ENCODE measurements at places on chromosomes 4 and X.

GRCh38 chr4:89482251-89482650 is 174.7 kb upstream of the GPRIN3 start:
- DNase-seq: no peak

- DNase-seq: no peak
Observed at GRCh38 chr4:113385281-113385899, 335.9 kb downstream of the ANK2 start.

DNA sequence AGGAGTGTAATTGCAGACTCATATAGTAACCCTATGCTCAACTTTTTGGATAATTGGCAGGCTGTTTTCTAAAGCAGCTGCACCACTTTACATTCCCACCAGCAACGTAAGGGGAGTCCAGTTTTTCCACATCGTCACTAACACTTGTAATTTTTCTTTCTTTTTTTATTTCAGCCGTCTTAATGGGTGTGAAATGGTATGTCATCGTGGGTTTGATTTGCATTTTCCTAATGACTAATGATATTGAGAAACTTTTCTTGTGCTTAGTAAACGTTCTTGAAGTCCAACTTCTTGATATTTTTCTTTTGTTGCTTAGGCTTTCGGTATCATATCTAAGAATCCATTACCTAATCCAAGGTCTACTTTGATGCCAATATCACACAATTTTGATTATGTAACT is 95.3 kb upstream of the IL1RAPL1 start:
- DNase-seq: no peak

- DNase-seq: no peak
Observed at GRCh38 chr4:159012381-159012780, 90.5 kb upstream of the RAPGEF2 start.

- no peak for DNase-seq
Observed at GRCh38 chr4:141789716-141790115, 153.3 kb downstream of the IL15 start.

GRCh38 chr4:148443512-148444295 is 1.5 kb upstream of the NR3C2 start:
- DNase-seq: no peak

DNA sequence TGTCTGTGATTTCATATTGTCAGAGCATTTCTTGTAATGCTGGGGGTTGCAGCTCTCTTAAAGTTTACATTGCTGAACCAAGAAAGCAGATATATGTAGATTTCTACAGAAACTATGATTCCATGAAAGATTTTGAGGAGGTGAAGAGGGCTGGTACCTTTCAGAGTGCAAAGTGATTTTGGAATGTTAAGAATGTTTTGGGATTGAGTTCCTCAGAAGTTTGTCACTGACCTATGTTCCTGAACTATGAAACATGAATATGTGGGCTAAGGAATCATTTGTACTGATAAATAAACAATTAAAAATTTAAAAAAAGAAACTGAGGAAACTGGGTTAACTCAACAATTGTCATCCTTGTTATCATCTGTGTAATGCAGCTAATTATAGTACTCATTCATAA is 12.3 kb upstream of the CHIC2 start:
- DNase-seq: no peak

- no peak for DNase-seq
Observed at GRCh38 chrX:131322651-131323050, 33.5 kb upstream of the IGSF1 start.

DNA sequence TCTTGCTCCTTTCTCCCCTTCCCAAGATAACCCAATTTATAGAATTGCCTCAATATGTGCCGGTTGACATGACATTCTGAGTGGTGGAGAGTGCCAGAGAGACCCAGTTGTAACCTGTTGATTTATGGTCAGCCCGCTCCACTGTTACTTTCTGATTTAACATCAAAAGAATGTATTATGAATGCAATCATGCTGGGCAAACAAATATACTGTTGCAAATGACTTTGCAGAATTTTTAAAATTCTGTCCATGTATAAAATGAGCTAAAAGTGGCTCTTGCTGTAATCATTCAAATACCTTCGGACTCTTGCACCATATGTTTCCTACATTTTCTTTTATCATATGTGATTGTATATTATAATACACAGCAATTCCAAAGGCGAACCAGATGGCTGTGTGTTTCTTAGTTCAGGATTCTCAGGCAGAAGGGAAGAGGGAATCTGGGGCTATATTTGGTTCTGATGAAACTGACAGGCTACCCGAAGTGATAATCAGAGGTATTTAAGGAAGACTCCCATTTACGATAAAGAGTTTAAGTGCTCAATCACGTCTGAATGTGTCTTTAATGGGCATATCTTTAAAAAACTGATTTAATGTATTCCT is 131.7 kb downstream of the CLCN4 start:
- DNase-seq: no peak

- DNase-seq: no peak
Observed at GRCh38 chr4:57971261-57971660, 861.1 kb upstream of the IGFBP7 start.

DNA sequence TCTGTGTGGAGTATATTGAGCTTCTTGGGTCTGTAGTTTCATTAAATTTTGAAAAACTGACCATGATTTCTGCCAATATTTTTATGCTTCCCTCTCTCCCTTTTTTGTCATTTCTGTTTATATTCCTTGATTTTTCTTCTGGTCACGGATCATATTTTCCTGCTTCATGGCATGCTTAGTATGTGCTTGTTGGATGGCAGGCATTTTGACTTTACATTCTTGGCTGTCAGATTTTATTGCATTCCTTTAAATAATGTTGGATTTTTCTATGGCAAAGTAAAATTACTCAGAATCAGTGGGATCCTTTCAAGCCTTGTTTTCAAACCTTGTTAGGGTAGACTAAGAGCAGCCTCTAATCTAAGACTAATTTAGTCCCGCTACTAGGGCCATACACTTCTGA is 531.8 kb downstream of the IL15 start:
- DNase-seq: no peak

DNA sequence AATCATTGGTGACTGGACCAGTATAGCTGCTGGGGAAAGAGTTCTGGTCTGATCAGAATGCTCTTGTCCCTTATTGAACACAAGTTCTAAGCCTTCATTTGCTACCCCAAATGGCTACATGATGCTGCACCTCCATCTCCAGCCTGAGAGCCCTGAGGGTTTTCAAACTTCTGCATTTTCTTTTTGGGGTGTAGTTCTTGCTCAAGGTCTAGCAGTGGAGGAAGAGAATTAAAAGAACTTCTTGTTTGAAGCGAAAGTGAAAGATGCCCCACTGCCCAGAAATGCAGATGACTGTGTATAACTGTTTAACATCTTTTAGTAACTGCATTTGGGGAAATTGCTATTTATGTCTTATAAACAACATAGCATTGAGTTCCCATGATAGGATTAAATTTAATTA is 38.5 kb downstream of the LAMTOR3 start:
- no peak for DNase-seq

- no peak for DNase-seq
Observed at GRCh38 chrX:153622661-153623309, 23.8 kb upstream of the CCNQ start.

- no peak for DNase-seq
Observed at GRCh38 chr4:133145758-133146573, 3.1 kb upstream of the PCDH10 start.

DNA sequence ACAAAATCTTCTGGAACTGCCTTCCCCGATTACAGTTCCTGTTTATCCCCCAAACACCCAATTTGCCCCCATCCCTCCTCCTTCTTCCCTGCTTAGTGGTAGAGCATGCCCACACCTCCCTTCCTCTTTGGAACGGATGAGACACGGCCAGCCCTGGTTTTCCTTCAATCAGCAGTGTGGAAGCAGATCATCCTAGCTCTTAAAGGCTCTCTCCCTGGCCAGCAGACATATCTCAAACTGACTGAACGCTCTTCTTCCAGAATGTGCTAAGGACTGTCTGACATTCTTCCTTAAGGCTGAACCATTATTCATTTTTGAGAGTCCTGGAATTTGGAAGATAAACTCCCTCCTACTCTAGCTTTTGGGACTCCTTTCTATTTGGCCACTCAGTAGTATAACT is 161.1 kb downstream of the TRIML1 start:
- no peak for DNase-seq

- DNase-seq: no peak
Observed at GRCh38 chr4:106854569-106855351, 181.4 kb downstream of the DKK2 start.

DNA sequence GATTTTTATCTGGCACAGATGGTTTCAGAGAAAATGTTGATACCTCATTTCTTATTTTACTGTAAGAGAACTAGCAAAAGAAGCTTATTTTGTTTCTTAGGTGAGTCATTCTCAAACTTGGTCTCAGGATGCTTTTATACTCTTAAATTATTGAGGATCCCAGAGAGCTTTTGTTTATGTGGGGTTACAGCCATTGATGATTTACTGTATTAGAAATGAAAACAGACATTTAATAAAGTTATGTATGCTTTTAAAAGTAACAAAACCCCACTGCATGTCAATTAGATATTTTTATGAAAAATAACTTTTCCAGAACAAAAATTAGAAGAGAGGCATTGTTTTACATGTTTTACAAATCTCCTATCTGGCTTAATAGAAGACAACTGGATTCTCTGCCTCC is 12.1 kb downstream of the USP9X start:
- no peak for DNase-seq

Measured in natural killer cell treated with Interleukin-12 subunit alpha and Interleukin-12 subunit beta and Interleukin-15 and Interleukin-18, amount 100 ng/mL, for 72 hours (primary cell).